NCI-H1092 (cell line): ENCODE measurements at places on chromosomes 6 and 20.

GRCh38 chr6:40856271-40856670 lies 182.8 kb downstream of the UNC5CL start:
- DNase-seq: no peak

DNA sequence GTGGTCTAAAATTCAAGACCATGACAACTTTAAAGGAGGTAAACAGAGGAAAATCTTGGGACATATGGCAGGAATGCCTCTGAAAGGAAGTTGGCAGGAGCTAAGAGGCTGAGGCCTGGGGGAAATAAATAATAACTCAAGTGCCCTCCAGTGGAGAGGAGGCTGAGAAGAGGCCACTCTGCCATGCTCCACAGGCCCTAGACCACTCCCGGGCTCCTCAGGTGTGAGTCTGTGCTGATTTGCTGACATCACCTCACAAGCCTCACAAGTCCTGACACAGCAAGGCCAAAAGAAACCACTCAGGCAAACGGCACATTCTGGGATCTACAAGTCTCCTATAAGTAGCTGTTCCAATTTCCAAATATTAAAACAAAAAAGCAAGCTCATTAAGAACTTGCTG lies 91.0 kb upstream of the RIPOR2 start:
- DNase-seq: peak; percentile 34

GRCh38 chr20:18986146-18986830 lies 172.7 kb downstream of the SCP2D1 start:
- no peak for DNase-seq

GRCh38 chr6:16723826-16724225 lies 37.4 kb downstream of the ATXN1 start:
- no peak for DNase-seq

DNA sequence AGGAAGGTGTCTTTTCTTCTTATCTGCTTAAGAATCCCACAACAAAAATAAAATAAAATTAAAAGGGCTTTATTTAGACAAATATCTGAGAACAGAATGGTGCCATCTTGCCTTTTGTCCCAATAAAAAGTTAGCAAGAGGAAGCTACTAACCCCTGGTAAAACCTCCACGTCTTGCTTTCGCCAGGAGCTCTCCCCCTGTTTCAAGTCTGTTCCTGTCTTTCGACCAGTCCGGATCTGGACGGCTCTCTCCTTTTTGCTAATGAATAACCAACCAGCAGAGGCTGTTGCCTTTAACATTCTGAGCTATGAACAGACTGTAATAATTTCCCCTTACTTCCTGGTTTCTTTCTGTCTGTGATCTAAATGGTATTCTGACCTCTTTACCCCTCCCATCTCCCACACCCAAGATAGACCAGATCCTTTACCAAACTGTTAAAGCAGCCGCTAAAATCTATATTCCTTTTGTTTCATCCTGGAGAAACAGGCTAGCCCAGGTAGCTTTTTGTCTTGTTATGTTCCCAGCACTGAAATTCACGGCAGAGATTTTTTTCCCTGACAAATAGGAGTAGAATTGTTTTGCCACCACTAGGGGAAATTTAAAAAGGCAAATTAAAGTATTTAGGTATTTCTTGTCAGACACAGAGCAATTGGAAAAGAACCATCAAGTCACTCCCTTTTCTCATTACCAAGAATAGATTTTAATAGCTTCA lies at the start of gene FRK:
Gene FRK, minus strand, starts transcription at position 320 of the 712 bp plus-strand sequence. CDS start 580 bp downstream, outside the sequence.
- no peak for DNase-seq
